ENCODE measurements at places on chromosomes 13 and 19. TPM values are rescaled to one million over a fixed set of nuclear protein-coding genes. Genes with fewer than 3 reads are reported as not detected.

- no peak overlapping the region for H3K27ac ChIP-seq
- no peaks in the 10 kb centered on the region for H3K4me1 ChIP-seq
- H3K36me3 ChIP-seq, result no peaks in the 10 kb centered on the region
- DNase-seq, result no peak
- H3K27me3 ChIP-seq, result no peaks in the 10 kb centered on the region
- H3K4me3 ChIP-seq, result no peak overlapping the region
Measured at GRCh38 chr13:62710787-62711186, 1295.1 kb upstream of the PCDH20 start.

- H3K27me3 ChIP-seq, result no peaks in the 10 kb centered on the region
- peaks cover 29% of the 10 kb centered on the region for H3K36me3 ChIP-seq
- peak overlapping the region; percentile 88 for H3K4me3 ChIP-seq
Measured at GRCh38 chr13:32428581-32429432, 877 bp upstream of the N4BP2L1 start.

GRCh38 chr13:58048670-58049069 lies 417.1 kb downstream of the PCDH17 start:
- H3K27ac ChIP-seq, result no peak overlapping the region
- H3K27me3 ChIP-seq, result no peaks in the 10 kb centered on the region
- DNase-seq, result no peak
- no peaks in the 10 kb centered on the region for H3K36me3 ChIP-seq
- H3K4me3 ChIP-seq, result no peak overlapping the region

DNA sequence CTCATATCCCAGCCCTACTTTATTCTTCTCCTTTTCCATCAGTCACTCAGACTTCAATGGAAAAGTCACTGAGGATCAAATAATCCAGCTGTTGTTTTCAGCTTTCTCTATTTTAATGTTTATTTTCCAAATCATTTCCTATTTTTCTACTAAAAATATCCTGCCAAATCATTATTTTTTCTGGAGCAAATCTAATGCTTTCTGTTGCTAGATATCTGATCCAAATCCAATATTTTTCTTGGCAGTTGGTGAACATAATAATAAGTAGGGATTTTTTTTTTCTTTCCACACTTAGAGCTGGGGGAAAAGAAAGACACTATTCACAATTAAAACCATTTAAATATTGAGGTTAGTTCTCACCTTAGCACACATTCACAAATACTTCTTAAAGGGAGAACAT lies 656.1 kb downstream of the DACH1 start:
- no peaks in the 10 kb centered on the region for H3K36me3 ChIP-seq
- no peak overlapping the region for H3K4me3 ChIP-seq
- H3K27ac ChIP-seq, result no peak overlapping the region
- no peaks in the 10 kb centered on the region for H3K27me3 ChIP-seq

DNA sequence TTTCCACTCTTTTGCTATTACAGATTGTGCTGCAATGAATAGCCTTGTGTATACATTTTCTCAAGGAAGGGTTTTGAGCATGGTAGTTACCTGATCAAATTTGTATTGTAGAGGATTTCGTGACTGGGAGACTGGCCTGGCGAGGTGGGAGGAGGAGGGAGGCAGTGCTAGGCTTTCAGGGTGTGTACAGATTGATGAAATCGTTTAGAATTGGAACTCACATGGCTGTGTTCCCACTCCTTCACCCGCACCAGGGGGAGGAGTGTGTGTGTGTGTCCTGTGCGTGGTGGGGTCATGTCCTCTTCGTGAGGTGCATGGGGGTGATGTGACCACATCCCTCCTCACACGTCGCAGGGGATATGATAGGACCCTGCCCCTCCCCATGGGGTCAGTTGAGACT lies 8.3 kb downstream of the PGLYRP1 start:
- H3K4me1 ChIP-seq, result peaks cover 18% of the 10 kb centered on the region
- peaks cover 16% of the 10 kb centered on the region for H3K27me3 ChIP-seq
- DNase-seq, result no peak

ARHGEF18 gene
- total RNA-seq, result 88.2 TPM

Data from activated CD4-positive, alpha-beta T cell treated with anti-CD3 and anti-CD28 coated beads, Interleukin-2, amount 10 ng/mL, durations not matched to agents 7 days and 5 days (primary cell).